ENCODE measurements at places on chromosomes 4 and X.

- no peak for DNase-seq
Measured at GRCh38 chrX:103157496-103158316, 57.2 kb upstream of the BEX4 start.

- no peak for DNase-seq
Measured at GRCh38 chr4:144948009-144948408, 150.0 kb downstream of the ANAPC10 start.

- DNase-seq, result no peak
Measured at GRCh38 chr4:23504083-23504482, 385.8 kb downstream of the PPARGC1A start.

- no peak for DNase-seq
Measured at GRCh38 chrX:17555846-17556245, 180.8 kb downstream of the NHS start.

DNA sequence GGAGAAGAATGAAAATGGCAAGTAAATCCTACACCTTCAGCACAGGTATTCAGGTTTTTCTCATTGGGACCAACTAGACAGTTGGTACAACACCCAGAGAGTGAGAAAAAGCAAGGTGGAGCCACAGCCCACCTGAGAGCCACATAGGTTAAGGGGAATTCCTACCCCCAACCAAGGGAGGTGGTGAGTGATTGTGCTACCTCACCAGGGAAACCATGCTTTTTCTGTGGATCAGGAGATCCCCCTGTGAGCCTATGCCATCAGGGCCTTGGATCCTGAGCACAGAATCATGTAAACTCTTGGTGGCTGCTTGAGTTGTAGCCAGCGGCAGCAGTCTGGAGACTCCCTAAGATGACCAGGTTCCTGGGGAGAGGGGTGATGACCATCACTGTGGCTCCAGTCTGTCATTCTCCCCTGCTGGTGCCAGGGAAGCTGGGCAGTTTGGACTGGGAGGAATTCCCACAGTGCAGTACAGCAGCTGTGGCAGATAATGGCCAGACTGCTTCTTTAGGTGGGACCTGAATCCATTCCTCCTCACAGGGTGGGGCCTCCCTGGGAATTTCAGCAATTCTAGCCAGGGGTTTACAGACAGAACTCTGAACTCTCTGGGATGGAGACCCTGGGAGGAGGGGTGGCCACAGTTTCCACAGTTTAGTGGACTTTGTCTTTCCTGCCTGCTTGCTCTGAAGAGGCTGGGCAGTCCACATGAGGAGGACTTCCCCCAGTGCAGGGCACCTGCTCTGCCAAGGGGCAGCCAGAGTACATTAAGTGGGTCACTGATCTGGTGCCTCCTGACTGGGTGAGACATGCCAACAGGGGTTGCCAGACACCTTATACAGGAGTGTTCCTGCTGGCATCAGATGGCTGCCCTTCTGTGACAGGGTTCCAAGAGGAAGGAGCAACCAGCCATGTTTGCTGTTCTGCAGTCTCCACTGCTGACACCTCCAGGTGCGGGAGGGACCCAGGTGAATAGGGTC lies 43.2 kb downstream of the PARM1 start:
- DNase-seq, result no peak

DNA sequence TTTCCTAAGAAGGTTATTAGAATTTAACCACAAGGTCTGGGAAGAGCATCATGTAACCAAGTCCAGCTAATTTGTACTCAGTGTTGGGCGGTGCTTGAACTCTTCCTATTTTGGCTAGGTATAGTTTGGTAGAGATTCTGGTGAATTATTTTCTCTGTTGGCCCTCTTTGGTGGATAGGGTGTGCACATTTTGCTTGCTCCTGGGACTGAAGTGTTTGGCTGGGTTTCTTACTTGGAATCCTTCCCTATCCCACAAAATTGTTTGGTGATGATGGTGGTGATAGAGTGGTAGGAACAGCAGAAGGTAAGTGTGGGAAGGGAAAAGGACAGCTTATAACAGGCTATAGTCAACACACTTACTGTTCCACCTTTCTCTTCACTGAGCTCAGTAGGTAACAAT lies 194.8 kb upstream of the GPC4 start:
- no peak for DNase-seq

GRCh38 chr4:114041117-114041475 lies 61.6 kb upstream of the ARSJ start:
- no peak for DNase-seq

GRCh38 chrX:52261125-52261462 lies 76.4 kb downstream of the MAGED4 start:
- DNase-seq, result no peak

GRCh38 chr4:88697141-88697540 lies 488 bp downstream of the NAP1L5 start:
- no peak for DNase-seq

GRCh38 chr4:86014599-86014998 lies 345.3 kb downstream of the MAPK10 start:
- DNase-seq, result no peak

DNA sequence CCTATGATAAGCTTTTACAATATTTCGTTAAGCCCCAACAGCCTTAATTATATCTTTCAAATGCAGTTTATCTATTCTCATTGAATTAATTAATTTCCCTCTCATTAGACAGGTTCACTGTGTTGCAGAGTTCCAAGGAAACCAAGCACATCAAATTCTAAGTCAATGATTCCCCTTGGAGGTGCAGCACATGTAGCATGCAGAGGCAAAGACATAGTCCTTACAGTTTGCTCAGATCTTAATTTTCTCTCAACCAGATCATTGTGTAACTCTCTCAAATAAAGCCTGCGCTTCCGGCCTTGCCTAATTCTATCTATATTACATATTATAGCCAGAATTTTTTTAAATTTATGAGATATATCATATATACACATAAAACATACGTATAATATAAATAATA lies 205.4 kb downstream of the GRIA2 start:
- DNase-seq, result no peak

DNA sequence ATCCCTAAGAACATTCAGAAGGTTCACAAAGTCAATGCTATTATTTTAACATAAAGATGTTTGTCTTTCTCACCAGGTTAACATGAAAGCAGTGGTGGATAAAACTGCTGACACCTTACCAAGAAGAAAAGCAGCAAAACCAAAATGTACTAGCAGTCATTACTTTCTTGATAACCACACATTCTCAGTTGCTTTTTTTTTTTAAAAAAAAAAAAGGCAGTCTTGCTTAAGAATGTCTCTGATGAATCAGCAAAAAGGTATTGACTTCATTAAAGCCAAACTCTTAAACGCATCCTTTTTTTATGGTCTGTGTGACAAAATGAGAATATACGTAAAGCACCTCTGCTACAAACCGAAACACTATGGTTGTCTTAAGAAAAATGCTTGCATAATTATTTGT lies 31.9 kb downstream of the CDKL2 start:
- no peak for DNase-seq

- DNase-seq, result no peak
Measured at GRCh38 chrX:49272421-49272820, 2.8 kb downstream of the PPP1R3F start.

DNA sequence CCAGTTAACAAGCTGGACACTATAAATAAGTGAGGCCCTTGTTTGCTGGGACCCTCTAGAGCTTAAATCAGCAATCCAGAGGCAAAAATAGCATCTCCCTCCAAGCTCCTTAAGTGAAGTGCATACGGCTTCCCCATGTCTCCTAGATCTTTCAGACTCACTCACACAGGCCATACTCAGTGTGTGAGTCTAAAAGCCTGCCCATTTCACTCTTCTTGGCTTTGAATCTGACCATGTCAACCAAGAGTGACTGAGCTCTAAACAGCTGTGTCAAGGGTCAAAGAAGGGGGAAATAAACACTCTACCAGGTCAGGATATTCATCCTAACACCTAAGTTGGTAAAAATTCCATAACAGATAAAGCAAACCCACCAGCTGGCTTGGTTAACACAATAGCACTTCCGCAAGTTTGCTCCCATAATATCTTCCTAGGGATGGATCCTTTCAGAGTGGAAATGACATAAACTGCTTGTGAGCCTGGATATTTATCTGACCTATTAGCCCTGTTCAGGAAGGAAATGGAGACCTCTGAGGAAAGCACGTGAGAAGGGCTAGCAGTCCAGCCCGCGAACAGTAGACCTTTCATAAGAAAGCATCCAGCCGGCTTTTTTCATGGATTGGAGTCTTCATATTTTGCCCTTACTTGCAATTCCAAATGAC lies 65.6 kb downstream of the MID1 start:
- DNase-seq, result no peak

DNA sequence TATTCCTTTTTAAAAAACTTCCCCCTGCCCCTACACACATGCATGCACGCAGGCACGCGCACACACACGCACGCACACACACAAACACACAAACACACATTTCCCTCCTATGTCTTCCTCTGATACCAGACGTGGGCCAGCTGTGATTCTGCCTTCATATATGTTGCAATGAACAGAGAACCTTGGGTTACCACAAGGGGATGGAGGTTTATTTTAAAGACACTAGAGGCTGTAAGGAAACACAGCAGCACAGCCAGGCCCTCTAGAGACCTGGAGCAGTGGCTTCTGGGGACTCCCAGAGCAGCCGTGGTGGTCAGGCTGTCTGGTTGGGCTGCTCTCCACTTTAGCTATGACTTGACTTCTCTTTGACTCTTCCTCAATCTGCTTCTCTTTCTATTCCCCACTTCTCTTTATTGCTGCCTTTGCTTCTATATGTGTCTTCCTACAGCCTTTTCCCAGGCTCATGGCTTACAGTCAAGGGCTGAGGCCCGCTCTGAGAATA lies 3.2 kb upstream of the TLR10 start:
- no peak for DNase-seq

DNA sequence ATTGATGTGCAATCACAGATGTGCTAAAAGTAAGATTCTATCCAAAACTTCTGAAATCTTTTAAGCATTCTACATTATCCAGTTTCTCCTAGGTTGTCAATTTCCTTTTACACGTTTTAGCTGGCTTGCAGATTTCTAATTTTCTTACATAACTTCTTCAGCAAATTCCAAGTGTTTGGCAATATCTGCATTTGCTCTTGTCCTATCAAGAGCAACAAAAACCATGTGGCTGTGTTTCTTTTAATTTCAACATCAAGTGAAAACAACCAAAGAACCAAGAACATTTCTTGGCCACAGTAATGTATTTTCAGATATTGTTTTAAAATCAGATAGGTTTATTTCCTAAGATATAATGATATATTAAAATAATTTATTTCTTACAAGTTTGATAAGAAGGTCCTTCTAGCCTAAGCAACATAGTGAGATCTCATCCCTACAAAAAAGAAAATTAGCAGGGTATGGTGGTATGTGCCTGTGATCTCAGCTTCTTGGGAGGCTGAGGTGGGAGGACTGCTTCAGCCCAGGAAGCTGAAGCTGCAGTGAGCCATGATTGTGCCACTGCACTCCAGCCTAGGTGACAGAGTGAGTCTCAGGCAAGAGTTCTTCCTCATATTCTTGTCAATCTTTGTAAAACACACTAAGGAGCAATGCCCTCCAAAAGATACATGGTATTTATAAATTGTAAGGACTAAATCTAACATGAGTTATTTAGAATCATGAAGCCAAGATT lies 131.4 kb upstream of the NAP1L5 start:
- no peak for DNase-seq

All from activated T-helper 1 cell treated with anti-CD3 and anti-CD28 coated beads, Interleukin-2, amount 50 U/mL, for 16 hours (primary cell).